ENCODE measurements at places on chromosomes 2 and 18.

DNA sequence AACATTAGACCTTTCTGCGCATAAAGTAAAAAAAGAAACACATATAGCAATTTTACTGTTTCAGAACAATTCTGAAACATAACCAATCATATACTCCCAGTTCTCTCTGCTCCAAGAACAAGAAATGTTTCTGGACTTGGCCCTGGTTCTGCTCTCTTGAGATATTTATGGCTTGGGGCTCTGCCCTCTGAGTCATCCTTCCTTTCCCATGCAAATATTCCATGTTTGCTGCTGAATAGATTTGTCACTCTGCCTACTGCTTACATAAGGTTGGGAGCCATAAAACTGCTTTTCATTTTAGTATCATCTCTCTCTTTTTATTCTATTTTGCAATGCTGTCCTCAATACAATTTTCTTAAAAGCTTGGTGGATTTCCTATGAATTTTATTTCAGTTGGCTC lies 499.6 kb upstream of the ACVR2A start:
- no peak for DNase-seq

- DNase-seq, result no peak
Measured at GRCh38 chr2:203904022-203904421, 32.5 kb upstream of the ICOS start.

- DNase-seq, result no peak
Measured at GRCh38 chr2:223081789-223082188, 29.8 kb downstream of the KCNE4 start.

GRCh38 chr2:26346454-26347053 lies at the start of gene ADGRF3:
ADGRF3 (minus strand) TSS chr2:26346789; CDS start chr2:26346234, 555 bp downstream.
- no peak for DNase-seq

DNA sequence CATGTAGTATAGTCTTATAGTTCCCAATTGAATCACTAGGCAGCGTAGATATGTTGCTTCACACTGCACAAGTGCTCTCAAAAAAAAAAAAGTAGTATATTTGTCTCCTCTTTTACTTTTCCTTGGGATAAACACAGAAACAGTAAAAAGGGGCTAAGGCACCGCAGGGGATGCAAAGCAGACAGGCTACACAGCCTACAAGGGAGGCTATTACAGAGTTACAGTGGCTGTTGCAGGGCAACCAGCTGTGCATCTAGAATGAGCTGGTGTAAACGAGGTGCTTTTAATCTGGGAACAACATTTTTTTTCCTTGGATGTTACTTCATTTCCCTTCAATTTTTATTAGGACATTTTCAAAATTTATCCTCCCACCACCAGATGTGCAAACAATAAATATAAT lies 1934.7 kb upstream of the CELF4 start:
- DNase-seq, result no peak

GRCh38 chr2:148132412-148132811 lies 111.5 kb downstream of the MBD5 start:
- no peak for DNase-seq

GRCh38 chr2:72204156-72204785 lies 56.6 kb upstream of the CYP26B1 start:
- DNase-seq, result no peak

GRCh38 chr2:98382086-98382485 lies 35.8 kb downstream of the CNGA3 start:
- DNase-seq, result no peak

- no peak for DNase-seq
Measured at GRCh38 chr18:34400834-34401233, 176.1 kb upstream of the NOL4 start.

DNA sequence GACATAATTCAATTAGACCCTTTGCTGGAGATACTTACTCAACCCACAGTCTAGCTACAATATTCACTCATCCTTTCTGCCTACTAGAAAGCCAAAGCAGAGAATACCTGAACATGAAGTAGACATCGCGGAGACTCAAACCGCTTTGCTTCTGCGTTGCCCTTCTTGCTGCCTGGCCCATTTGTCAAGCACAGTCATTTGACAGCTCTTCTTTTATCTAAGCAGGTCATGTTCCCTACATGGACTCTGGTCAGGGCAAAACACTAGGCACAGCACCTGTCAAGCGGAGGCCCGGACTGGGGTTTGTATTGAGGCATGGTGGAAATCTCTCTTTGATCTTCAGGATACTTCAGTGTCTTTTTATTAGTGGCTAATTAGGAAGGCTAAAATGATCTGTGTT lies 89.7 kb downstream of the FARSB start:
- DNase-seq, result no peak

- no peak for DNase-seq
Measured at GRCh38 chr2:240881913-240882312, 13.3 kb downstream of the AGXT start.

- no peak for DNase-seq
Measured at GRCh38 chr18:10148189-10148929, 234.5 kb downstream of the VAPA start.

DNA sequence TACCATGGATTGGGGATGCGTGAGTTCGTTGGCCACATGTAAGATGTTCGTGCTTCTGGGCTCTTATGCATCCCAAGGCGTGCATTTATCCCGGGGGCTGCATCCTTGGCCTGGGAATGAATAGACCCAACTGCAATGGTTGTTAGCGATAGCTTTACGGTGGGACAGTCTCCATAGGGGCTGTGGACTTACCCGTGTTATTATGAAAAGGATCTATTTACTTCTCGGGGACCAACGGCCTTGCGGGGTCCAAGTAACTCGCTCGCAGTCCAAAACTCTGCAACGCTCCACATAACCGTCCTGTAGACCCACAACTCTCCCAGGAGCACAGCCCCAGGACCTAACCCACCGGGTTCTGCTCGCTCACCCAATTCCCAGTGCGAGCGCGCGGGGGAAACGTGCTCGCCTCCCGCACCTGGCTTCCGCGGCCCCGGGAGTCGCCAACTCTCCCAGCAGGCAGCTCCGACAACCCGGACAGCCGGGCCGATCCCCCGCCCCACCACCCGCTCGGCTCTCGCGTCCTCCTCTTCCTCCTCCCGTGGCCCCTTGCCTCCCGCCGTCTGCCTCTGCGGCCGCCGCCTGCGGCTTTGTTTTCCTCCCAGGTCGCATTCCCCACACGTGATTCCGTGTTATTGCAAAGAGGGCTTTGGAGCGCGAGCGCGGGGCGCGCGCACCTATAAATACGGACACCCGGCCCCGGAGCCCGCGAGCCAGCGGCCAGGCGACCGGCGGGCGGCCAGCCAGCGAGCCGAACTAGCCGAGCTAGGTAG lies at the start of gene CABLES1:
Gene CABLES1, plus strand, starts transcription at position 706 of the 770 bp plus-strand sequence. CDS start 278 bp downstream, outside the sequence.
- peak; percentile 1 for DNase-seq

DNA sequence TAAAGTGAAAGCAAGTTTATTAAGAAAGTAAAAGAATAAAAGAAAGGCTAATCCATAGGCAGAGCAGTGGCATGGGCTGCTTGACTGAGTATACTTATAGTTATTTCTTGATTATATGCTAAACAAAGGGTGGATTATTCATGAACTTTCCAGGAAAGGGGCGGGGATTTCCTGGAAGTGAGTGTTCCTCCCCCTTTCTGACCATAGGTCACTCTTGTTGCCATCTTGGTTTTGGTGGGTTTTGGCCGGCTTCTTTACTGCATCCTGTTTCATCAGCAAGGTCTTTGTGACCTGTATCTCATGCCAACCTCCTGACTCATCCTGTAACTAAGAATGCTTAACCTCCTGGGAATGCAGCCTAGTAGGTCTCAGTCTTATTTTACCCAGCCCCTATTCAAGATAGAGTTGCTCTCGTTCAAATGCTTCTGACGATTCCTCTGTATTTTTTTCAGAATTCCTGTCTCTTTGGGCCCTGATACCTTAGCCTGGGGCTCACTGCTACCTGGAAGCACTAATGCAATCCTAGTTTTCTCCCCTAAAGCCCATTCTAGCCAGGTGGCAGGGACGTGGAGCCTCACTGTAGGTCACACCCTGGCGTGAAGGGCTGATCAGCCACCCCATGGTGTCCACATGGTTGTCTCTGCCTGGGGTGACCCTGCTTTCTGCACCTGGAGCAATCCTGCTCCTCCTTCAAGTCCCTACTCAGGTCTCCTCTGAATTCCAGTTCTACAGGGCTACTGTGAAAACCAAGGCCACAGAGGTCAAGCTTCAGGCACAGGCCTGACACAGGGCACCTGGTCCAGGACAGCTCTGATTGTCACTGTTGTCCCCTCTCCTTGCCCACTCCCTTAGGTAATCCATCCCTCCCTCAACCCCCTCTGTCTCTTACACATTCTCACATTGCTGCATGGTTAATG lies 6.0 kb upstream of the SLC35F6 start:
- DNase-seq, result peak; percentile 62

DNA sequence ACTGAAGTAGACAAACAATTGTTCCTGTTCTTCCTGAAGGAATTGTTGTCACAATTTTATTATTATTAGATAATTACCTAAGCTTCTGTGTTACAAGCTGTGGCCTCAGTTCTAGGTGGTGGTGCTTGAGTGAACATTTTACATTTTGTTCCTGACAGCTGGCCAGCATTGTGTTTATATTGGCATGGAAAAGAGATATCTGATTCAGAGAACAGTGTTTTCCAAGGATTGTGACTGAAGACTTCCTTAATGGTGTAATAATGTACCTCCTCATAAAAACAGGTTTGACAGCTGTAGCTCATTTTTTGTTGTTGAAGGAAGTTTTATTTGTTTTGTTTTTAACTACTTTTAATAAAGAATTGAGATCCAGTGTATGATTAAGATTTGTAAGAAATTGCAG lies 95.2 kb downstream of the EPB41L5 start:
- no peak for DNase-seq

DNA sequence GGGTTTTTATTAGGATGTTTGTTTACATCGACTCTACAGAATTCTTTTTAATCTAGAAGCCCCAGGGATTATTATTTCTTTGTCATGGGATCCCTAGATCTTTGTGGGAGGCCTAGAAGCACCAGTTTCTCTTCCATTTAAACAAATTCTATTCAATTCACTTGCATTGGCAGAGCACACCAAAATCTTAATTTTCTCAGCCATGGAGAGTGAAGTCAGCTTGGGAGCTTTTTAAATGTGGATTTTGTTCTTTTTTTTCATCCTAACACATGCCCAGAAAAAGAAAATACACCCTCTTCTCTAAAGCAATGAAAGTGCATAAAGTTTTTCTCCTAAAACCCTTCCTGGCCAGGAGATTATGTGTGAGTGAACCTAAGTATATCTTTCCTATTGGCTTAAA lies 38.5 kb downstream of the CDCA7 start:
- no peak for DNase-seq

DNA sequence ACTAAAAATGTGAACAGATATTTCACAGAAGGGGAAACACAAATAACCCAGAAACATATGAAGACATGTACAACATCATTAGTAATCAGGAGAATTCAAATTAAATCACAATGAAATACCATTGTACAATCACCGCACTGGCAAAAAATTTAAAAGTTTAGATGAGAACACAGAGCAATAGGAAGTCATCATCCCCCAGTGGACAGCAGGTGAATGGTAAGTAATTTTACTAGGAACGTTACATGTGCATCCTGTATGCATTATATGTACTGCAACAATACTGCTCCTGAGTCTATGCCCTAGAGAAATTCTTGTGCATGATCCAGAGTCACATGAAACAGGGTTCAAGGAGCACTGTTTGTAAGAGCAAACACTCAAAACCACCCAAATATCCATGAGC lies 713.8 kb downstream of the NRXN1 start:
- no peak for DNase-seq

DNA sequence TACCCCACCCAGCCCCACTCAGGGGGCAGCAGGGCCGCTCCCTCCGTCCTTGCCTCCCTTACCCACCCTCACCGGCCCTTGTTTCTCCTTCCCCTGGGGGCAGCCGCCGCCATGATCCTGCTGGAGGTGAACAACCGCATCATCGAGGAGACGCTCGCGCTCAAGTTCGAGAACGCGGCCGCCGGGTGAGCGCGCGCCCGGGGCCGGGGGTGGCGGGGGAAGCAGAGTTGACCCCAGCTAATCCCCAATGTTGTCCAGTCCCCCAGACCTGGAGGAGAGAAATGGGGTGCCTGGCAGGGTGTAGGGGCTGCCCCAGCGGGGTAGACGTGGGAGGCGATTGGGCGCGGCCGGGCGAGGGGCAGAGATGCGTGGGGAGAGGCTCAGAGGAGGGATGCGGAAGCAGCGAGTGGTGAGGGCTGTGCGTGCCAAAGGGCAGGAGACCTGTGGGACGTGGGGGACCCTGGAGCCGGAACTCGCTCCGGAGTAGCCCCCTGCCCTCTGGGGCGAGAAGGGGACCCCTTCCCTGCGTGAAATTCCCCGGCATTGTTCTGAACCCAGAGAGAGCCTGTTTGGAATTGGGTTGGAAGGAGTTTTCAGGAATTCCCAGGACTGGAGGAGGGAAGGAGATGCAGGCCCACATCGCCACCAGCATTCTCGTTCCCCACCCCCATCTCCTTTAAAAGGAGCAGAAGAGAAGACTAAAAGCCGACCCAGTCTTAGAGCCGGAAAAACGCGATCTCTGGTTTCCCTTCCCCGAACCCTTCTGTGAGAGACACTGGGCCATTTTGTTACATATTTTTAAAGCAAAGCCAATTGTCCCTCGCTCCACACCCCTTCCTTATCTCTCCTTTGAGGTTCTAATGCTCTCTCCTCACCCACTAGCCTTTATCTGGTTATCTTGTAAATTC lies 625 bp downstream of the ARPC2 start:
- DNase-seq, result peak; percentile 8

- peak; percentile 26 for DNase-seq
Measured at GRCh38 chr18:812376-813171, 532 bp upstream of the YES1 start.

GRCh38 chr2:75679556-75679955 lies 31.2 kb downstream of the GCFC2 start:
- DNase-seq, result no peak

- DNase-seq, result no peak
Measured at GRCh38 chr2:148607566-148607965, 37.0 kb upstream of the EPC2 start.

- DNase-seq, result no peak
Measured at GRCh38 chr18:32328379-32328778, 138.5 kb downstream of the MEP1B start.

DNA sequence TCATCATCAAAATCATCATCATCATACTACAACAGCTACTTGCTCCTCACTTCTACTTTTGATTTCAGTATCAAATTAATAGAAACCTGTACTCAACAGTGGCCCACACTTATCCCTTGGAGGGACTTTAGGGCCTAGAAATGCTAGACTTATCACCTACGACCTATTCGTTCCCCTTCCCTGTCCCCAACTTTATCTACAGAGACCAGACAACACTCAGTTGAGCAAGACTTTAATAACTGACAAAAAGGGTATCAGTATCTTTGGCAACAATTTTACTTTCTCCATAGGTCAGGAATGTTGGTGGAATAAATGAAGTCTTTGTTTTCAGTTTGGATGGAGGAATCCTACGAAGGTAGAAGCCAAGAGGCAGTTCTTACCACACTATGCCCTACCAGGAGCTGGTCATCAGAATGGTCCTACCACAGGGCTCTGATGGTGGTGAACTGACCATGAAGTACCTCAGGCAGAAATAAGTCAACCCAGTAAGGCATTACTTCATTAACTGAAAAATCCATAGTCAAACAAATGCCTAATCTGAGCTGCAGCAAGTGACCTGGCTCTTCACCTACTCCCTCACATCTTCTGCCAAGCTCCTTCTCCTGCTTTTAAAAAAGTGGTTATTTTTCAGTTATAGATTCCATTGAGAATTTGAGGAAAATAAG lies 26.6 kb downstream of the MBD2 start:
- DNase-seq, result no peak
